ENCODE measurements at places on chromosomes 1 and 21.
A peak's percentile ranks its signal among the peaks of the same experiment; 100 is the strongest.

- no peak for DNase-seq
These were observed 273.2 kb downstream of the NPHP4 start for GRCh38 chr1:5718831-5719632.

- no peak for DNase-seq
These were observed 91.4 kb upstream of the PLXNA2 start for GRCh38 chr1:208335371-208336136.

DNA sequence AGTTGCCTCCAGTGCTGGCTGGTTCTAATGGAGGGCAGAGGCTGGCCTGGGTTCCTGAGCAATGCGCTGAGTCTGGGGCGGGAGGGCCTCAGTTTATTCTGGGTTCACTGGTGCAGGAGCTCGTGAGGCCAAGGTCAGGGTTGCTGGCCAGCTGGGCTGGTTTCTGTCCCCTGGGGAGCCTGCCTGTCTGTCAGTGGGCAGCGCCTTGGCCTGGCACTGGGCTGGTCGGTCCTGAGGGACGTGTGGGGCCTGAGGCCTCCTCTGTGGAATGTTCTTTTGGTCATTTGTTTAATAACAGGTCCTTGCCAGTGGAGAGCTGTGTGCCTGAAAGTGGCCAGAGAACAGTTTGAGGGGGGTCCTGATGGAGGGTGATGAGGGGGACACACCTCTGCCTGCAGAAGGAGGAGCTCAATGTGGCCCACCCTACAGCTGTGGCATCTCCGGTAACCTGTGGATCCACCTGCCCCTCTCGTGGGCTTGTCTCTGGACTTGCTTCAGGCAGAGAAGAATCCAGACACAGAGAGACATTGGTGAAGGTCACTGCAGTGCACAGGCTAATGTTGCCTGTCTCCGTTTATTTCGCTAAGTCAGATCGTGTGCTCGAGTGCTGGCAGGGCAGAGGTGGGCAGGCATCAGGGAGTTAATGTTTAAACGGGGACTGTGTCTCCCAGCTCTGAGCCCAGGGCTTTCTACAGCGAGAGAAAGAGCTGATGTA lies 34.6 kb downstream of the COQ8A start:
- DNase-seq = no peak

DNA sequence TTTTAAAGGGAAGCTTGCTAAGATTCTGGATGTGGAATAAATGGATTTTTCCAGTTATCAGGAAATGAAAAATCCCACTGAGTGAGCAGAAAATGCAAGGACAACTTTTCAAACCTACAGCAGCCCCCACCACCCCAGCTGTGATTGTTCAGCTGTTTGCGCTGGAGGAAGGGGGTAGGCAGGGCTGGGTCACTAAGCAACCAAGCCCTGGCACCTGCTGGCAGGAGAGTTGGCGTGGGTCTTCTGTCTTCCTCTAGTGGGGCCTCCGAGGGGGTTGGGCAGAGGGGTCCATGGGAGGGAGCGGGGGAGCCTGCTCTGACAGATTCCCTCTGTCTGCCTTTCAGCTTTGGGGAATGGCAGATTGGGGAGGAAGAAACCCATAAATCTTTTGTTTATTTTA lies 45.3 kb downstream of the EIF2D start:
- DNase-seq = no peak

DNA sequence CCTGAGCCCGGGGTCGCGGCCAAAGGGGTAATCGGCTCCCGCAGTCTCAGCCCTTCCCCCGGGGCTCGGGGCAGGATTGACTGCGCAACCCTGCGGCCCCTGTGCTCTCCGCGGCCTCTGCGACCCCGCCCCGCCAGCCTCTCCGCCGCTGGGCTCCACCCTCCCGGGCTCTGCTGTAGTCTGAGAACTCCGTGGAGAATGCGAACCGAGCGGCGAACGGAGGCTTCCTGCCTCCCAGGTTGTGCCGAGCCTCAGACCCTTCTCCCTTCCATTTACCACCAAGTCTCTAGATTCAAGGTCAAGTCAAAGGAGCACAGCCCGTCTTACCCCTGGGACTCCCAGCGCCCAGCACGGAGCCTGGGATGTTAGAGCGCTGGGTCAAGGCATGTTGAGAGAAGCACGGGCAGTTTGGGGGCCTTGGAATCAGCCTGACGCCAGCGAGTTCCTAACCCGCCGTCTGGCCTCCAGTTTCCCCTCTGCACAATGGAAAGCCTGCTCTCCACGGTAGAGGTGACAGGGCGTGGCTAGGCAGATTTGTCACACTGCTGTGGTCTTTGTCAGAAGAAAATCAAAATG lies 3.0 kb downstream of the ATP2B4 start:
- peak; percentile 18 for DNase-seq

DNA sequence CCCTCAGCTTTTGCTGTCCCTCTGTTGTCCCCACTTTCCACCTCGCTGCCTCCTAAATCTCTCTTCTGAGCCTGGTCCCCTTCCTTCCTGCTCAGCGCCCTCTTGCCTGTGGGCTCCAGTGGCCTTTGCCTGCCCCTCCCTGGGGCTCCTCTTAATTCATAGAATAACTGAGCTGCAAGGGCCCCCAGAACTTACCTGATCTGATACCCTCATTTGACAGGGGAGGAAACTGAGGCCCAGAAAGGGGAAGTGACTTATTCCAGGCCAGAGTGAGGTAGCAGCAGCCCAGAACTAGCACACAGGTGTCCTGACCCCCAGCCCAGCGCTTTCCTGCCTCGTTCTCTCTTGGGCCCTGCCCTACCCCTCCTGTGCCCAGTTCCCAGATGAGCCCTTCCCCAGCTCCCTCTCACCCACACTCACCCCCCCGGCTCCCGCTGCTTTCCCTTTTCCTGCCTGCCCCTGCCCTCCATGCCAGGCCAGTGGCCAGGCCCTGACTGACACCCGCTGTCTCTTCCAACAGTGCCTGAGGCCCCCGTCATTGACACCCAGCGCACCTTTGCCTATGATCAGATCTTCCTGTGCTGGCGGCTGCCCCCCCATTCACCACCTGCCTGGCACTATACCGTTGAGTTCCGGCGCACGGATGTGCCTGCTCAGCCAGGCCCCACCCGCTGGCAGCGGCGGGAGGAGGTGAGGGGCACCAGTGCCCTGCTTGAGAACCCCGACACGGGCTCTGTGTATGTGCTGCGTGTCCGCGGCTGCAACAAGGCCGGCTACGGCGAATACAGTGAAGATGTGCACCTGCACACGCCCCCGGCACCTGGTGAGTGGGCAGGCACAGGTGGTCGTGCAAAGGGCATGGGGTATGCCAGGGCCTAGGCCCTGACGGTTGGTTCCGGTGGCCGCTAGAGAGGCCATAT lies 5.7 kb downstream of the TRIM46 start:
- no peak for DNase-seq

GRCh38 chr1:51784997-51785421 lies 93.5 kb downstream of the NRDC start:
- no peak for DNase-seq

GRCh38 chr1:206608108-206608698 lies 4.1 kb downstream of the EIF2D start:
- no peak for DNase-seq

DNA sequence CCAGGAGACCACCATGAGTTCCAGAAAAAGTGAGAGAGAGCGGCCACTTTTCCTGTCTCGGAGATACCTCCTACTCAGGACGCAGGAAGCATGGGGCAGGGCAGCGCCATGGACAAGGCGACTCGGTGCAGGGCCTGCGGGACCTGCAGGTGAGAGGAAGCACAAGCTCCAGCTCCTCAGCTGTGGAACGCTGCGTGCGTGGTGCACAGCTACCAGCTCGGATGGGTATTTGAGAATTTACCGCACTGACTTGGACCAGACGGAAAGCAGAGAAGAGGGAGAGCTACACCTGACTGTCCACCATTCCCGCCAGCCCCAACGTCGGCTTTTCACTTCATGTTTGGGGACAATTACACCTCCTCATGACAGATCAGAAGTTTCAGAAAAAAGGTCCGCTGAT lies 8.2 kb upstream of the CDK11A start:
- DNase-seq = no peak

DNA sequence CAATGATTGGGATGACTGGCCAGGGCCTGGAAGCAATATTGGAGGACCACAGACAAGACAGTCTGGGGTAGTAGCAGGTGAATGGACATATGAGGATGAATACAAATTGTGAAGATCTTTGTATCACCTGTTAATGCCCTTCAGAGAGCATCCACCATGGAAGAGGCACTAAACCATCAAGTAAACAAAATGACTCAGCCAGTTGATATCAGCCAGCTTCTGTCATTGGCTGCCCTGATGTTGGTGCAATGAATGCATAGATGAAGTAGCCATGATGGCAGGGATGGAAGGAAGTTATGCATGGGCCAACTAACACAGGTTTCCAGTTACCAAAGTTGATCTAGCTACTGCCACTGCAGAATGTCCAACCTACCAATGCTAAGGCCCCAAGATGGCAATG lies 16.1 kb upstream of the ERI3 start:
- no peak for DNase-seq

DNA sequence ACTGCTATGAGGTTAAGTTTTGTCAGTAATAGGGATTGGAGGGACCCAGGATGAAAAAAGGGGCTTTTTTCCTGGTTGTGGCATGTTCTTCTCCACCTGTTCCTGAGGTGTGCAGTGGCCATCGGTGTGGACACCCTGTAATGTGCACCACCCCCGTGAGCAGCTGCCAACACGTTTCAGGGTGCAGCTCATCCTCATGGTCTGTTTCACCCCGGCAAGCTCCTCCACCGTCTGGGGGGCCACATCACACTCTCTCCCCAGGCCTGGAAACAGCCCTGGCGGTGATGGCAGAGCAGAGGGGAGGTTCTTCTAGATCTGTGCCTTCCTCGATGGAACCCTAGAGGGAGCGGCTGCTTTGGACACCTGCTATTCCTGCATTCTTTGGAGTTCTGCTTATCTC lies 435.4 kb downstream of the MATN1 start:
- DNase-seq = no peak

- no peak for DNase-seq
These were observed 46.6 kb upstream of the C1orf105 start for GRCh38 chr1:172373864-172374263.

DNA sequence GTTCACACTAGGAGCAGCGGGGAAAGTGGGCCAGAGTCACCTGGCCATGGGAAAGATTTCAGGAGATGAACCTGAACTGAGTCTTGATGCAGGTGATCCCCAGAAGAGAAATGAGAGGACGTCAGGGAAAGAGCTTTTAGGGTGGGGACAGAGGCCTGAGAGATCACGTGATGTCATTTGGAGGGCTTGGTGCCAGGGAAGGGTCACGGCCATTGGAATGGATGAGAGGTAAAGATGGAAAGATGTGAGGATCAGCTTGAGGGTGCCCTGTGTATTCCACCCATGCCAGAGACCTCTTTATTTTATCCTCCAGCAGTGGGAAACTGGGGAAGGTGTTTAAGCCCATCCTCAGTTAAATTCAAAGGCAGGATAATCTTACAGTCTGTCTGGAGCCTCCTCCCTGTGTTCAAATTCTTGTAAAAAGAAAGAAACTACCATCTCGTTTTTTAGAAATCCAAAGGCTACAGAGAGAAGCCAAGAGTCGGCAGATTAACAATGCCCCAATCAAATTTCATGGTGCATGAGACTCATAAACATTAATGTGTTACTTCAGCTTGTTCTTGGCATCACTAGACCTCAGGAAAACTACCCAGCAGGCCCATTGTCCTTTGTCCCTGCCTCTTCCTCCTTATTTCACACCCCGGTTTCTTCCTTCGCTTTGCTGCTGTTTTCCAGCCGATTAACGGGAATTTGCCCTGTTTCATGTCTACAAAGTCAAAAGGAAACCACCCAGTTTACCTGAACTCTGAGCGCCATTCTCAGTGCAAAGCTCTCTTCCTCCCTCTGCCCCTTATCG lies 93.1 kb upstream of the LRRC8D start:
- DNase-seq = no peak

DNA sequence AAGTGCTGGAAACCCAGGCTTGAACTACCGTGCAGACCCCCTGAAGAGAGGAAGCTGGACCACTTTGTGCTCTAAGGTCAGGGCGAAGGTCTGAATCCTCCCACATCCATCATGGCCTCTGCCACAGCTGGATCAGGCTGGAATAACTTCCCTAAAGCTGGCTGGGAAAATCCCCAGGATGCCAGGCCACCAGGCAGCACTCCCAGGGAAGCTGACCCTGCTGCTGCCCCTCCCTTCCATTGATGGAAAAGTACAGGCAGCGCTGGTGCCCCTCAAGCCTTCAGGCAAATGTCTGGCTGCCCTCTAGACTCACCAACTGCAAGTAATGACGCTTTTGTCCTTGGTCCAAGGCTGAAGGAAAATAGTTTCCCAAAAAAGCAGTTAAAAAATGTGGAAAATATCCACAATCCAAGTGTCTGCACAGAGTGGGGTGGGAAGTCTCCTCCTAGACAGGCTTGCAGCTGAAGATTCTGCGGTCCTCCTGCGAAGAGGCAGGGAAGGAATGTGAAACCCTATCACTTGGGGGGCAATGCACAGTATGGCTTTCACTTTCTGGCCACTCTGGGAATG lies 39.9 kb upstream of the TSPAN2 start:
- no peak for DNase-seq

DNA sequence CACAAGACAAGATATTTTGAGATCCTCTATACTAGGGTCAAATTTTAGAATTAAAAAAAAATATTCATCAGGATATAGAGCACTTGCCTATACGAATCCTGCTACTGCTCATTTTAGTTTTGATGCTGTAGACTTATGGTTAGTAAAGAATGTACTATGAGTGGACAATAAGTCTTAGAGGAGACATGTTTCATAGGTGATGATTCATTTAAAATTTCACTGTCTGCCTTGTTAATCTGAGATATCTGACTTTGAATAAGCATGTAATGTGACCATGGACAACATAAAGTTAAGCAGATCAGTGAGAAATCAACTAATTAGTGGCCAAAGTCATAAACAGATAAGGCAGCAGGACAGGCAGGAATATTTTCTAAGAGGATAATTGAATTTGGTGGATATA lies 106.8 kb upstream of the HP1BP3 start:
- no peak for DNase-seq

GRCh38 chr1:159856576-159856975 lies 5.9 kb downstream of the VSIG8 start:
- DNase-seq = no peak

GRCh38 chr1:209368864-209369598 lies 214.5 kb upstream of the CAMK1G start:
- no peak for DNase-seq

DNA sequence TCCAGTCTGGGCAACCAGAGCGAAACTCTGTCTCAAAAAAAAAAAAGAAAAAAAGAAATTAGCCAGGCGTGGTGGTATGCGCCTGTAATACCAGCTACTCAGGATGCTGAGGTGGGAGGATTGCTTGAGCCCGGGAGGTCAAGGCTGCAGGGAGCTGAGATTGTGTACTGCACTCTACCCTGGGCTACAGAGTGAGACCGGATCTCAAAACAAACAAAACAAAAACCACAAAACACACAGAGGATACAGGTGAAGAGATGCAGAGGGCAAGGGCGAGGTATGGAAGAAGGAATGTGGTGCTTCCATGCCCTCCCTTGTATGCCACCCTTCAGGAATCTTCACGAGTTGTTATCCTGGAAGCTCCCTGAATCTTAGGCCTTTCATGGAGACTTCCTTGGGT lies 68.5 kb downstream of the NDUFS5 start:
- DNase-seq = no peak

All from CD8-positive, alpha-beta T cell (primary cell).